ENCODE measurements at places on chromosomes 11 and 22.

- no peak for DNase-seq
Observed at GRCh38 chr11:113477321-113477720, 2.1 kb upstream of the DRD2 start.

- DNase-seq = no peak
Observed at GRCh38 chr11:134727204-134727603, 315.2 kb upstream of the B3GAT1 start.

- no peak for DNase-seq
Observed at GRCh38 chr11:90237004-90237403, 14.2 kb upstream of the CHORDC1 start.

DNA sequence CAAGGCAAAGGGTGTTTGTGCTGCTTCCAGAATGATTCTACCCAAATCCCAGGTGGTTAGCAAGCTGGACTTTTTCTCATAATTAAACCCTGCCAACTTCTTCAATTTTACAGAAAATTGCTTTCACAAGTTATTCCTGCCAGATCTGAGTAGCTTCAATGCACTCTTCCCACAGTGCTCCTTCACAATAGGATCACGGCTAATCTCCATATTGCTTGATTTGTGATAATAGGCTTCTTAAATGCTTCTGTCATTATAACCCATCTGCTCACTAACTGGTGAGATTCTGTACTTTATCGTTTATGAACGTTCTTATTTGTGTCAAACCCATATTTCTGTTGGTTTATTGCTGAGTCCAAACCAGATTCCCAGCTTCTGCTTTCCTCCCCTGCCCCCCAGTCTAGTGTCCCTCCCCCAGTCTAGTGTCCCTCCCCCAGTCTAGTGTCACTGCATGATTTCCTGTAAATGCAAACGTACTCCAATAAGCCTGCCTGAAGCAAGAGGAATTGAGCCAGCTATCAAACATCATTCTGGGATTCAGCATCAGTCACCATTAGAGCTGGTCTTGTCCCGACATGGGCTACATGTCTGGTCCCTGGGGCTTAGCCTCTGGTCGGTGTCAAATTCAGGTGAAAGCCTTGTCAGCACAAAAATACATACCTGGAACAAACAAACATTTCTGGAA is 14.0 kb downstream of the MMP3 start:
- DNase-seq = no peak

GRCh38 chr11:43135966-43136534 is 175.7 kb upstream of the API5 start:
- no peak for DNase-seq

DNA sequence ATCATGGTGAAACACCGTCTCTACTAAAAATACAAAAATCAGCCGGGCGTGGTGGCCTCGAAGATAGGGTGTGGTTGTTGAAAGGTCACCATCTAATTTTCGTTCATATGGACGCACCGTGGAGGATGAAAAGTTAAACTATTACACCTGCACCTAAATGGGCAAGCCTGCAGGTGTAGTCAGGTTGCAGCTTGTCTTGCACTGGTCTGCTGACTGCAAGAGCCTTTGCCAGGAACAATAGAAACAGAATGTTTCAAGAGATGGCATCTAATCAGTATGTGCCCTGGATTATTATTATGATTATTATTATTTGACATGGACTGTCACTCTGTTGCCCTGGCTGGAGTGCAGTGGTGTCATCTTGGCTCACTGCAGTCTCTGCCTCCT is 908 bp downstream of the NADSYN1 start:
- DNase-seq = no peak

DNA sequence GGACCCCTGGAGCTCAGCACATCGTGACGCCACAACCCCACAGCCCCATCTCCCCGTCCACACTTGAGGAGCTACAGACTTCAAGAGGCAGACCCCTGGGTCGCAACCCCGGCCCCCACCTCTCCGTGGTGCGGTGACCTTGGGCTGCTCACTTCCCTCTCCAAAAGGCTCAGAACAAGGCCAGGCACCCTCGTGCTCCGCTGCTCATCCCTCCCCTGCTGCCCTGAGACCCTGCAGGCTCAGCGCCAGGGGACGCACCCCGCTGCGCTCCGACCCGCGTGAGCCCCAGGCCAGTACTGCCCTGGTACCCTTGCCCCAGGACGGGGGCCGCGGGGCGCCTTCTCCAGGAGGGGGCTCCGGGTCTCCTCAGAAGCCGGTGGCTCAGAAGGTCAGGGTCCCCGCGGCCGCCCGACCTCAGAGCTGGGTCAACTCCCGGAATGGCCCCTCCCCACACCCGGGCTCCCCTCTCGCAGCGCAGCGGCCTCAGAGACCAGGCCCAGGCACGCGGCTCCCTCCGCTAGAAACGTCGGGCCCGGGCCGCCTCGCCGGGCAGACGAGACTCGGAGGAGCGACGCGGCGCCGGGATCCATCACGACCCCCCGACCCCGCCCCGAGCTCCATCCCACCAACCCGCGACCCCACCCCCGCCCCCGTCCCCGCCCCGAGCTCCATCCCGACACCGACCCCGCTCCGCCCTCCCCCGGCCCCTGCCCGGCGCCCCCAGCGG is 563 bp downstream of the GATD1 start:
- DNase-seq = no peak

GRCh38 chr11:123683428-123684170 is 29.2 kb upstream of the SCN3B start:
- no peak for DNase-seq

GRCh38 chr22:28911777-28912669 is 28.7 kb downstream of the ZNRF3 start:
- DNase-seq = no peak

Data from GF-D8 (cell line).